Activated gamma-delta T cell (primary cell): ENCODE measurements at places on chromosomes 7 and 10.

DNA sequence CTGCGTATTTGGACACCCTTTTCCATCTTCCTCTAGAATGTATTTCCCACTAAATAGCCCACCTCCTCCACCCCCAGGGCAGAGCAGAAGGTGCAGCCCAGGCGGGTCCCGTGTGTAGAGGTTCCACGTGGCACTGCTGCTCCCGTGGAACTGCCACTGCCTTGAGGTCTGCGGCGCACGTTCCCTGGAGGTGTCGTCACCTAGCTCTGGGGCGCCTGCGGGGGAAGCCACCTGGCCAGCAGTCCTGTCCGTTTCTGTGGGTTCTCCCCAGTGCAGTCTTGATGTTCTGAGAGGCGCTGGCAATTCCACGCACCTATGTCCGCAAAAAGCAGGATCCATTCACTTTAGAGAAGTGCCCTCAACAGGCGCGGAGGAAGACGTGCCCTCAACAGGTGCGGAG is 21.9 kb downstream of the BNIP3 start:
- no peak for DNase-seq

DNA sequence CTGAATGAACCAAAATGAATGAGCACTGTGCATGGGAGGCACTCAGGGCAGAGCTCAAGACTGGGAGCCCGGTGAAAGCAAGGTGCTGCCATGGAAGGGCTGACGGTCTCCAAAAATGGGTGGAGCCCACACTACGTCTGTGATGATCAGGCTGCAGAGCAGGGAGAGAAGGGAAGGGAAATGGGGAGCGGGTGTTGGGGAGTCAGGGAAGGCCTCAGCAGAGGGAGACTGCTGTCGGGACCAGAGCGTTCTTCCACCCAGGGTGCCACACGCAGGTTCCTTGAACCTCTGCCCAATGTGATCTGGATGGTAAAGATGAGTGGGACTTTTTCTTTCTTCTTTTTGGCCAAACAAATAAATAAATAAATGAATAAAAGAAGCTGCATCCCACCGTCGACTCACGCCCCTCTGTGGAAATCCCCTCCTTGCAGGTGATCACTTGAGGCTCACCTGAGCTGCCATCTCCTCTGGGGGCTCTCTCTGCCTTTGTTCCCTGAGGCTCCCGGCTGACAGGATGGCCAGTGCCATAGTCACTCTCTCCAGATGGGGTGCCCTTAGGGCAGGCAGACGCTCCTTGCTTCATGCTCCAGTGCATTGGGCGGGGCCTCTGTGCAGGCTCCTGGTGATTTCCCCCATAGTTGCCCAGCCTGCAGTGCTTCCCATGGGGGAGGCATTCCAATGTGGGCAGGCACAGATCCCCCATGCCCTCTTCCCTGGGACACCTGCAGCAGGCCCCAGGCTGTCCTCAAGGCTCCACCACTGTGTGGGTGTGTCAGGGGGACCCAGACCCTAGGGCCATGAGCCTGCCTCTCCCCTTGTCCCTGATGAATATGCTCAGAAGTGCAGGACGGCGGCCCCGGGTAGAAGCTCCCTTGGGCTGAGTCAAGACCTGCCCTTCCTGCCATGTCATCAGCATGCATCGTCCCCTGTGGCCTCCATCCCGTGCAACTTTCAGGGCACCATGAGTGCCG is 131.8 kb downstream of the PTPN20 start:
- DNase-seq, result no peak

- no peak for DNase-seq
Measured at GRCh38 chr7:142513178-142513955, 235.9 kb upstream of the PRSS1 start.

DNA sequence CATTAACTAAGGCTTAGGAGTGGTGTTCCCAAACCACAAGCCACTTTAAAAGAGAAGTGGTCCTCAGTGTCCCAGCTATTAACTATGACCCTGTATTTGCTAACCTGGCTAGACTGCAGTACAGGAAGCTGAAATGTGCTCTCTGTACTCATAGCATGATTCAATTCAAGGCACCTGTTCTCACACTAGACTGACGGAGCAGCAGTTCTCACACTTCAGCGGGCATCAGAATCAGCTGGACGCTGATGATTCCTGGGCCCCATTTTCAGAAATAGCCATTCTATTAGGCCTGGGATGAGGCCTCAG is 24.5 kb upstream of the MSRB2 start:
- no peak for DNase-seq

- no peak for DNase-seq
Measured at GRCh38 chr7:128042012-128042411, 10.8 kb upstream of the LRRC4 start.

- no peak for DNase-seq
Measured at GRCh38 chr10:106185951-106186350, 978.6 kb downstream of the SORCS1 start.

- DNase-seq, result no peak
Measured at GRCh38 chr10:112701211-112701877, 248.7 kb upstream of the TCF7L2 start.

DNA sequence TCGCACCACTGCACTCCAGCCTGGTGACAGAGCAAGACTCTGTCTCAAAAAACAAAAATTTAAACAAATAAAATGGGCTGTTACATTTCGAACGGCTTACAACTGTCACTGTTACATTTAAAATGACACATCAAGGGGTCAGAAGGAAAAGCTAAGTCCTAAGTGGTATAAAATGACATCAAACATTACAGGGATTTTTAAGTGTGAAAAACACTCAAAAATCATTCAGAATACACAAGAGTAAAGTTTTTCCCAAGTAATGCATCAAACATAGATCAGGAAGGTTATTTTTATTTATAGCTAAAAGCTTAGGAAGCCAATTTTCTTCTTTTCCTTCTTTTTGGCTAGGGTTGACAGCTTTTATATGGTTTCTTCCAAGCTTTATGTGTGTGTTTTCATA is 39.0 kb downstream of the CCDC3 start:
- no peak for DNase-seq

- no peak for DNase-seq
Measured at GRCh38 chr10:37263304-37263703, 137.9 kb downstream of the ANKRD30A start.

DNA sequence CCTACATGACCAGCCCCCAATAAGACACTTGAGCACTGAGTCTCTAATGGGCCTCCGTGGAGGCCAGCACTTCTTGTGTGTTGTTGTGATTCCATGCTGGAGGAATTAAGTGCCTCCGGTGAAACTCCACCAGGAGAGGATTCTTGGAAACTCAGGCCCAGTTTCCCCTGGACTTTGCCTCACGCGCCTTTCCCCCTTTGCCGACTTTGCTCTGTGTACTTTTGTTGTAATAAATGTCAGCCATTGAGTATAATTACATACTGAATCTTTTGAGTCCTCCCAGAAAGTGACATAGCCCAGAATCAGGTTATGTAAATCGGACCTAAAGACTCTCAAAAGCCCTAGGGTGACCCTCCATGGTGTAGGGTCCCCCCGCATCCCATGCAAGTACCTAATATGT is 82.4 kb downstream of the DLG5 start:
- no peak for DNase-seq

GRCh38 chr7:101941481-101942383 is 124.3 kb downstream of the CUX1 start:
- DNase-seq, result no peak

GRCh38 chr7:20114468-20114867 is 102.7 kb downstream of the MACC1 start:
- DNase-seq, result no peak

GRCh38 chr7:22363756-22364422 is 6.9 kb upstream of the RAPGEF5 start:
- DNase-seq, result no peak

DNA sequence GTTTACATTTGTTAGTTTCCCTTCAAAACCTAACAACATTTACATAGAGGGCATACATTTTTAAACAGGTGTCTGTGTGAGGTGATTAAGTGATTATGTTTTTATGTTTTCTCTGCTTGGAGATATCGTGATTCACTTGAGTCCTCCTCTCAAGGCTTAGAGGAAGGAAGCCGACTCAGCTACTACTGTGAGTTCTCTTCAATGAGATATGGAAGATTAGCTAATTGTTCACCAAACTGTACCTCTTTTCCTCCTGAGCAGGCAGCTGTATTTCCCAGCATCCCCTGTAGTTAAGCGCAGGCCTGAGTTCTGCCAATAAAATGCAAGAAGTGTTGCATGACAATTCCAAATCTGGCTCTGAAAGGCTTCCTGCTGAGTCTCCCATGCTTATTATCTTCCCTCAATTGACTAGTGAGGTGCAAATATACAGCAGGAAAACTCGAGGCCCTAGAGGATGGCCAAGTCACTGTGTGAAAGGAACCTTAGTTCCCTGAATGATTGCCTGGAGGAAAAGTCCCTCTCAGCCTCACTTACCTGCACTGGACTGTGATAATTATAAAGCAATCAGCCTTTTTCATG is 528.7 kb downstream of the GRM8 start:
- DNase-seq, result no peak

- no peak for DNase-seq
Measured at GRCh38 chr7:134640842-134641715, 5.6 kb upstream of the BPGM start.
